Esophagus squamous epithelium (tissue), 5 donors: ENCODE measurements at places on chromosomes 13 and 19.

- peaks cover 11% of the 10 kb centered on the region for H3K4me1 ChIP-seq
- no peak overlapping the region for H3K27ac ChIP-seq
- no peak overlapping the region for H3K4me3 ChIP-seq
- no peaks in the 10 kb centered on the region for H3K36me3 ChIP-seq
- no peak for DNase-seq
- no peaks in the 10 kb centered on the region for H3K27me3 ChIP-seq
Observed at GRCh38 chr13:43368003-43368402, 344.6 kb downstream of the DNAJC15 start.

DNA sequence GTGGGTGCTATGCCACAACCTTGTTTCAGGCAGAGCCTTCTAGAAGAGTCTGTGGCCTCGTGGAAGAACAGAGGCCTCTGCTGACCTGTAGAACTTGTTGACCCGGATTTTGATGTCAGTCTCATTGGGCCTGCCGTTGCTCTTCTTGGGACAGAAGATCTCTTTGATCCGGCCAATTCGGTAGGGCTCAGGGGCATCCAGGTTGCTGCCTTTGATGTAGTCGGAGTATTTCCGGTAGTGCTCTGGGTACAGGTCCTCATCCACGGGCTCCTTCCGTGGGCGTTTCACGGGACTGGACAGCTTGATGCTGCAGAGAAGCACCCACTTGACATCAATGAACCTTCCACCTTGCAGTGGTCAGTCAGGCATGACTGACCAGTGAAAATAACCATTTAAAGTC is 24.0 kb upstream of the EIF3G start:
- DNase-seq: no peak
- H3K27ac ChIP-seq: peak overlapping the region; percentile 78
- peaks cover 57% of the 10 kb centered on the region for H3K36me3 ChIP-seq

DNA sequence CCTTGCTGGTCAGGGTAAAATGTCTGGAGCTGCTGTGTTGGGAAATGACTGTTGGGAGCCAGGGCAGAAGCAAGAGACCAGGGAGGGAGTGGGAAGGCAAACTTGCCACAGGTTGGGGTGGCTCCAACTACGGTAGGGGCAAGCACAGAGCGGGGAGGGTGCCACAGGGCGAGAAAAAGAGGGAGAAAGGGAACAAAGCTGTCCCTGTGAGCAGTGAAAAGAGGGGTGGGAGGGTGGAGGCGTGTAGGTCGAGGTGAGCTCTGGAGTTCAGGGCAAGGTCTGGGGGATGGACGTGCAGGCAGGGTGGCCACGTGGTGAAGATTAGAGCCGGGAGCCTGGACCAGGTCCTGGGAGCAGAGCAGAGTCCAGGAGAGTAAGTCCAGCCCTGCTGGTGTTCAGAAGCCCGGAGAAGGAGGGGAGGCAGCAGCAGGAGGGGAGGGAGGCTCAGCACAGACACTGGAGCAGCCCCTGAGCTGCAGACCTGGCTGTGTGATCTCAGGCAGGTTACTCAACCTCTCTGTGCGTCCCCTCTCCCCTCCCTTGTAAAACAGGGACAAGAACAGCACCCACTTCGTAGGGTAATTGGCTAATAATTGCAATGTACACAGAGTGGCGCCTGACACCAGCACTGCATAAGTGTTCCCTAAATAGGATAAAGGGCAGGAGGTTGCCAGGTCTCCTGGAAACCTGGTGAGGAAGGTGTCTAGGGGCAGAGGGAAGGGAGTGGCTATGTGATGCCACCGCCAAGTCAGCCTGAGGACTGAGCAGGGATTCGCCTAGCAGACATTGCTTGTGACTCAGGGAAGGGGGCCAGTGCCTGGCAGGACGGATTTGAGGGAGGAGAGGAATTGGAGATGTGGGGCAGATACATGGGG is 3.2 kb upstream of the POLR2E start:
- no peak overlapping the region for H3K4me3 ChIP-seq
- no peak for DNase-seq
- H3K27me3 ChIP-seq: no peaks in the 10 kb centered on the region
- H3K27ac ChIP-seq: peak overlapping the region; percentile 89
- H3K36me3 ChIP-seq: no peaks in the 10 kb centered on the region

DNA sequence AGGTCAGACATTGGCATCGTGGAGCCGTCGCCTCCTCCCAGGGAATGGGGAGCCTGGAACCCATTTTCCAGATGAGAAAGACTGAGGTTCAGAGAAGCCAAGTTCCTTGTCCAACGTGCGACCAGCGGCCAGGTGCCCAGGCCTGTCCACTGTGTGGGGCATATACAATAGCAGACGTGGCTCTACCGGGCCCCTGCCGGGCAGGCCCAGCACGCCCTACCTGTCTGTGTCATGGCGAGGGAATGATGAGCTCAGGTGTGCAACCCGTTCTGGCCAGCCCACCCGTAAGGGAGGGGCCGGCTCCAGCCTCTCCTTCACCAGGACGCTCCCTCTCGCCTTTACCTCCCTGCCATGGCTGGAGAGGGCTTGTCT is 837 bp downstream of the GNA15 start:
- H3K27ac ChIP-seq: peak overlapping the region; percentile 96
- H3K4me3 ChIP-seq: peak overlapping the region; percentile 65
- H3K27me3 ChIP-seq: no peaks in the 10 kb centered on the region
- H3K4me1 ChIP-seq: peaks cover 17% of the 10 kb centered on the region
- H3K36me3 ChIP-seq: no peaks in the 10 kb centered on the region

DNA sequence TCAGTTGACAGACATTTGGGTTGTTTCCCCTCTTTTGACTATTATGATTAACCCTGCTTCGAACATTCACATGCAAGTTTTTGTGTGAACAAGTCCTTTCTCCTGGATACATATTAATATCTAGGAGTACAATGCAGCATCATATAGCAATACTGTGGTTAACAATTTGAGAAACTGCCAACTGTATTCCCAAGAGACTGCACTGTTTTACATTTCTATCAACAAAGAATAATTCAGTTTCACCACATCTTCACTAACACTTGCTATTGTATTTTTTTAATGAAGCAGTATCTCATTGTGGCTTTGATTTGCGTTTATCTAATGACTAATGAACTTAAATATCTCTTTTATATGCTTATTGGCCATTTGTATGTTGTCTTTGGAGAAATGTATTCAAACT is 184.6 kb upstream of the NBEA start:
- H3K36me3 ChIP-seq: no peaks in the 10 kb centered on the region
- no peak for DNase-seq
- no peaks in the 10 kb centered on the region for H3K27me3 ChIP-seq

GRCh38 chr13:39052944-39053343 is 14.7 kb downstream of the NHLRC3 start:
- no peak overlapping the region for H3K4me3 ChIP-seq
- no peak for DNase-seq
- no peaks in the 10 kb centered on the region for H3K4me1 ChIP-seq
- H3K27ac ChIP-seq: no peak overlapping the region
- H3K36me3 ChIP-seq: no peaks in the 10 kb centered on the region

GRCh38 chr19:52942386-52943133 is 19.3 kb upstream of the ZNF888 start:
- peak overlapping the region; percentile 71 for H3K4me3 ChIP-seq
- DNase-seq: peak; percentile 79
- H3K4me1 ChIP-seq: peaks cover 4% of the 10 kb centered on the region

GRCh38 chr19:12723641-12724426 is at the start of gene TNPO2:
TNPO2 (minus strand) TSS chr19:12723932; CDS start chr19:12720977, 2,955 bp downstream.
- peak within 1 kb of the TSS; percentile 98 for H3K27ac ChIP-seq
- H3K36me3 ChIP-seq: peaks cover 3% of the 10 kb centered on the region
- H3K4me1 ChIP-seq: peaks cover 15% of the 10 kb centered on the region
- no peak for DNase-seq
- peak within 1 kb of the TSS; percentile 85 for H3K4me3 ChIP-seq

DNA sequence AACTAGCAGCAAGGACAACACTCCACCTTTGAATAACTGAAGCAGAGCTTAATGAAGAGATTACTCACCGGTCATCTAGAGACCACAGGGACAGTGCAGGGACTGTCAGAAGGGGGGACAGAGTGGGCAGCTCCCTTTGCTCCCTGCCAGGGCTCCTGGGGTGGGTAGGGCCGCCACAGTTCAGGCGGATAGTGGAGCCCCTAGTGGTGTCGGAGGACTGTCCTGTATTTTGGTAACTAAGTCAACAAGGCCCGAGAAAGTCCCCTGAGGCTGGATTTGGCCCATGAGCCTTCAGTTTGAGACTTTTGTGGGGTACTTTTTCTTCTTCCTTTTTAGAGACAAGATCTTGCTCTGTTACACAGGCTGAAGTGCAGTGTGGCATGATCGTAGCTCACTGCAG is 44.6 kb downstream of the GJA3 start:
- H3K4me1 ChIP-seq: peaks cover 5% of the 10 kb centered on the region
- no peaks in the 10 kb centered on the region for H3K27me3 ChIP-seq
- DNase-seq: no peak
- H3K27ac ChIP-seq: no peak overlapping the region
- H3K36me3 ChIP-seq: no peaks in the 10 kb centered on the region

GRCh38 chr19:55383279-55384130 is 587 bp downstream of the TMEM238 start:
- peak overlapping the region; percentile 97 for H3K27ac ChIP-seq
- DNase-seq: no peak
- H3K4me3 ChIP-seq: peak overlapping the region; percentile 74
- no peaks in the 10 kb centered on the region for H3K27me3 ChIP-seq

- H3K27ac ChIP-seq: no peak overlapping the region
- H3K4me1 ChIP-seq: peaks cover 10% of the 10 kb centered on the region
- DNase-seq: no peak
- no peak overlapping the region for H3K4me3 ChIP-seq
- H3K36me3 ChIP-seq: no peaks in the 10 kb centered on the region
Observed at GRCh38 chr13:96991072-96991471, 3.2 kb downstream of the OXGR1 start.

- H3K36me3 ChIP-seq: no peaks in the 10 kb centered on the region
- no peak overlapping the region for H3K4me3 ChIP-seq
- DNase-seq: no peak
- no peaks in the 10 kb centered on the region for H3K27me3 ChIP-seq
- H3K27ac ChIP-seq: no peak overlapping the region
Observed at GRCh38 chr13:109756778-109757177, 29.6 kb downstream of the IRS2 start.

DNA sequence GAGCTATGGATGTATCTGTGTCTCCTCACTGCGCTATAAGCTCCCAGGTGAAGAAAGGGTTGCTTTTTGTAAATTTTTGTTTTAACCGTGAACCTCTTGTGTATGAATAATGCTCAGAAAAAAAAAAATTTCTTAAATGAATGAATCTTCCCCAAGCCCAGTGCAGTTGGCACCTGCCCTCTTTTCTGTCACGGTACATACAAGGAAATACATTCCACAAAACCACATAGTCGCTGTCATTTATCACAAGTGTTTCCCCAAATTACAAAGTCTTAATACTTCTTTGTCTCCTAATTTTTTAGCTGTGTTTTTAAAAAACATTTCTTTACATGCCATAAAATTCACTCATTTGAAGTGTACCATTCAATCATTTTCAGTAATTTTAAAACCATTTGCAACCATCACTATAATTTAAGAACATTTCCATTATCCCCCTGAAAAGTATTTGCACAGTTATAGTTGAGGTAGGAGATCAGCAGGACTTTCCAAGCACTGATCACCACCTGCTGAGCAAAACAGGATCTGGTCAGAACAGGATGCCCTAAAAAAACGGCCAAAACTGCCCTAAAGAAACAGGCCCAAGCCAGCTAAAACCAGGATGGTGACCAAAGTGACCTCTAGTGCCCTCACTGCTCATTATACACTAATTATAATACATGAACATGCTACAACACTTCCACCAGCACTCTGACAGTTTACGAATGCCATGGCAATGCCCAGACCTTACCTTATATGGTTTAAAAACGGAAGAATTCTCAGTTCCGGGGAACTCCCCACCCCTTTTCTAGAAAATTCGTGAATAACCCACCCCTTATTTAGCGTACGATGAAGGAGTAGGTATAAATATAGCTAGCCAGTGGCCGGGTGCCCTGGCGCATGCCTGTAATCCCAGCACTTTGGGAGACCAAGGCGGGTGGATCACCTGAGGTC is 1.3 kb upstream of the TEX30 start:
- no peak overlapping the region for H3K4me3 ChIP-seq
- peaks cover 10% of the 10 kb centered on the region for H3K4me1 ChIP-seq
- H3K36me3 ChIP-seq: no peaks in the 10 kb centered on the region
- no peak overlapping the region for H3K27ac ChIP-seq

- no peaks in the 10 kb centered on the region for H3K36me3 ChIP-seq
- H3K4me1 ChIP-seq: peaks cover 9% of the 10 kb centered on the region
- no peak overlapping the region for H3K27ac ChIP-seq
- no peak for DNase-seq
- no peak overlapping the region for H3K4me3 ChIP-seq
Observed at GRCh38 chr19:670609-671075, 5.5 kb upstream of the FSTL3 start.

DNA sequence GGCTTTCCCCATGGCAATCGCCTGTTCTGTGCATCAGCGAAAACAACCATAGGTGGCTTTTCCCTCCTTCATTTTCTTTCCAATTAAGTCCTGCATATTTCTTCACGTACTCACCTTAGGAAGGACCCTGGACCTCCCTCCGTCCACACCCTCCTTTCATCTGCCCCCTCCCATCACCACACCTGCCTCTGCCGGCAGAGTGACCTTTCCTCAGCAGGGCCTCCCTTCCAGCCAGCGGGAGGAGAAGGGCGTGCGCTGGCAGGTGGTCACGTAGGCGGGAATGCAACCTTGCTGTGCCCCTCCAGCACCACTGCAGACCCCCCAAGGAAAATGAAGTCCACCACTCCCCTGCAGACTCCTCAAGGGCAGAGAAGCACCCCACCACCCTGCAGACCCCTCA is 61.1 kb downstream of the GSX1 start:
- H3K36me3 ChIP-seq: no peaks in the 10 kb centered on the region
- no peaks in the 10 kb centered on the region for H3K27me3 ChIP-seq
- H3K4me1 ChIP-seq: no peaks in the 10 kb centered on the region
- no peak overlapping the region for H3K27ac ChIP-seq
- no peak for DNase-seq

- no peak overlapping the region for H3K27ac ChIP-seq
- DNase-seq: no peak
- H3K36me3 ChIP-seq: no peaks in the 10 kb centered on the region
- H3K4me3 ChIP-seq: no peak overlapping the region
- no peaks in the 10 kb centered on the region for H3K27me3 ChIP-seq
Observed at GRCh38 chr19:17755443-17755890, 4.2 kb downstream of the FCHO1 start.

DNA sequence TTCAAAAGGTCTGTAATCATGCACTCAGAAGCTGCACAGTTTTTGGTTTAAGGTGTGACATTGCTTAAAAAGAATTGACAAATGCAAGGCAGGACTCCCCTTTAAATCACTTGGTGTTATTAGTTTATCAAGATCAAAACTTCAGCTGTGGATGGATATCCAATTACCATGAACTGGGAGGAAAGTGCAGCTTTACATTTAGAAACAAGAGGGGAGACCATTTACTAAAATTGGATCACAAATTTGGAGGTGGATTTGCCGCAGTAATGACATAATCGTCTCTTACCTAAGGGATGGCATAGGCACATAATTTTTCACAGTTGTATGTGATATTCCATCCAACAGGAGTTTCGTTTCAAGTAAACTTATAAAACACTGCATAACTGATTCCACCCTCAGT is 1610.2 kb downstream of the SLITRK5 start:
- no peaks in the 10 kb centered on the region for H3K36me3 ChIP-seq
- DNase-seq: no peak
- H3K27ac ChIP-seq: no peak overlapping the region
- no peak overlapping the region for H3K4me3 ChIP-seq
